ENCODE measurements at places on chromosomes 5 and 9. TPM values are rescaled to one million over a fixed set of nuclear protein-coding genes. Genes with fewer than 3 reads are reported as not detected.

The ABHD17B gene
- total RNA-seq = 19.9 TPM

The SH3RF2 gene
- total RNA-seq = 1.5 TPM

The PNPLA7 gene
- 1.4 TPM for total RNA-seq

The ANKRD18B gene
- 2.8 TPM for total RNA-seq

The FRMD3 gene
- 11.1 TPM for total RNA-seq

The IFNK gene
- not detected for total RNA-seq

Measured in regular cardiac myocyte (primary cell).